GM13976 (cell line): ENCODE measurements at places on chromosomes 1 and 21.

DNA sequence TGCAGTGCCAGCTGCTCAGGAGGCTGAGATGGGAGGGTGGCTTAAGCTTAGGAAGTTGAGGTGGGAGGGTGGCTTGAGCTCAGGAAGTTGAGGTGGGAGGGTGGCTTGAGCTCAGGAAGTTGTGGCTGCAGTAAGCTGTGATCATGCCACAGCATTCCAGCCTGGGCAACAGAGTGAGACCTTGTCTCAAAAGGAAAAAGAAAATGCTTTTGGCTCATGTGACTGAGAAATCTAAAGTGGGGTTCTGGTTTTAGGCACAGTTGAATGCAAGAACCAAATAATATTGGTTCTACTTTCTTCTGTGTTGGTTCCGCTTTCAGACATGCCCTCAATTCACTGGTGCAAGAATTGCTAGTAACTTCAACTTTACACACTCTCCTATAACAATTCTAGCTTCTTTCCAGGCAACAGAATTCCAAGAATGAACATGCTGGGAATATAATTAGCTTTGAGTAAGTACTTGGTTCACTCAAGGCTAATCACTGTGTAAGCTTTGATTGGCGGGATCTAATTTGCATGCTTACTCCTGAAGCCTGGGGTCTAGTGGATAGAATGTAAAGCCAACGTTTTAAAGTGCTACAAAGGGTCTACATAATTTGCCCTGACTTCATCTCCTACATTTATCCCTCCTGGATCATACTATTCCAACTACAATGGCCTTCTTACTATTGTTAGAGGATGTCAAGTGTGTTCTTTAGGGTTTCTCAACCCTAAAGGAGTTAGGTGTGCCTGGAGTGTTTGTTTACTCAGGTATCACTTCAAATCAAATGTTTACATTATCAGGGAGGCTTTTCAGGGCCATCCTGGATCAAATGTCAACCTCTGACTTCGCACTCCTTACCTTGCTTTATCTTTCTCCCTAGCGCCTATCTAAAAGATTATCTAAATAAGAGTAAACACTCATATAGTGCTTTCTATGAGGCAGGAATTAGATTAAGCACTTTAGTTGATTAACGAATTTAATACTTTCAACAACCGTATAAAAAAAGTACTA, 115.1 kb downstream of the SLC16A1 start:
- DNase-seq: no peak

DNA sequence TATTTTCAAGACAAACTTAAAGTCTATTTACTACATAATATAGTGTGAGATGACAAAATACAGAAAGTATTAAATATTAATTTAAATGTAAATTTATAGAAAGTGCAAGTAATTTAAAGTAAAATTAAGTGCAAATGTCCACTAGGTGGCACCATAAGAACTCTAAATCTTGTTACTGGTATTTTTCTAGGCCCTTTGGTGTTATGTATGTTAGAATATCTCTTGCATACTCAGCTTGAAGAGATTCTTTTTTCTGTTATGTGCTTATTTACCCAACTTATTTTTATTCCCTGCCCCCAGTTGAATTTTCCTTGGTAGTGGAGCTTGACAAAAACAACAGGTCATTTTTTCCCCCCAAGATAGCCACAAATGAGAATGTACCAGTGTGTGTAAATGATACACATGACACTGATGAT, 71.5 kb downstream of the RPS6KC1 start:
- no peak for DNase-seq

GRCh38 chr1:188904201-188904600, 1573.5 kb downstream of the BRINP3 start:
- no peak for DNase-seq

DNA sequence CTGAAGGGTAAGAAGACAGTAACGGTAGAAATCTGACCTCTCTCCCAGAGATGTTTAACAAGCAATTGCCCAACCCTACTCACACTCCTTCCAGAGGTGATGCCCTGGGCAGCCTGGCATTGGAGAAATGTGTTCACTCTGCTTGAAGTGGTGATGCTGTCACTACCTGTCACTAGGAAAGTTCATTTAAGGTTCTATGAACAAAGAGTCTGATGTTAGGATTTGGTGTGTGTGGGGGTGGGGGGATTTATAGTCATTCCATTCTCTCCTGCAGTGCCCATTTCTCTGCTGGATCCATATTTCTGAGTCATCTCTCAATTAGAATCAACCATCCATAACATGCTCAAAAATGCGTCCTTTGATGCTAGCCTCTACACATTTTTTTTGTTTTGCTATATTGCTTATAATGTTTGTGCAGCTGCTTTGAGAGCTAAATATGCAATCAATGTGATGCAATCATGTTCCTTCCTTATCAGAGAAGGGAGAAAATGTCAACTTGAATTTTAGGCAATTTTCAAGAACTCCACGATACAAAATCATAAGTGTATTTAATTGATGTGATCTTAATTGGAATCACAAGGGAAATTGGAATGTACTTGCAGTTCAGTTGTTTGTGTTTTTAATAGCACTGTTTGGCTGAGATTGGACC, 173.9 kb downstream of the DUSP10 start:
- no peak for DNase-seq

- DNase-seq: no peak
Measured at GRCh38 chr1:202216691-202217090, 23.1 kb downstream of the LGR6 start.

DNA sequence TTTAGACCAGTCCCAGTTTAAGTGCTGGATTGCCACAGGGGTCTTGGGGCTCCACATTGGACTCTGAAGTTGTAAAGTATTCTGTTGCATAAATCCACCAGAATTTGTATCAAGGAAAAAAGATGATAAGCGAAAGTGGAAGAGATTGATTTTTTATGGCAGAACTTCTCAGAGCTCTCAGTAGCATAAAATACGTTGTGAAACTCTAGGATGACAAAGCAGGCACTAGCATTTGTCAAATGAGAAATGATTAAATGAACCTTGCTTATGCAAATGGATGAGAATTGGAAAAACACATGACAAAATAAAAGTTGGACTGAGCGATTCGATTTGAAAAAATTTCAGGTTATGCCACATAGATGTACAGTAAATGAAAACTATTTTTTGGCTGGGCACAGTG, 253.8 kb upstream of the RAB4A start:
- DNase-seq: no peak

DNA sequence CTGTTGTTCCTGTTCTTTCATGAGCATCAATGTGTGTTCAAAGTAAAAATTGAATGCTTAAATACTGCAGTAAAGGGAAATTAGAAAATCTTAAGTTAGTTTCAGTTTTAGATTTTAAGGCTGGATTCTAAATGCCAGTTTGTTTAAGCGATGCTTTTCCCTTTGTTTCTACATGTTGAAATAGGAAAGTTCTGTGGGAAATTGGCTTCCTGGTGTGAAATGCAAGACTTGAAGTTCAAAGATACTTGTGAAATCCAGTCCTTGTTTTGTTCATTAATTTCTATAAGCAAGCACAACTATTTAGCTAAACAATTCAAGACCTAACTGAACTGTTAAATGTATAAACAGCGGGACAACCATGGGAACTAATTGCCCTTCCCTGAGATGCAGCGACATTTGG, 149.1 kb downstream of the LYPLAL1 start:
- DNase-seq: no peak

DNA sequence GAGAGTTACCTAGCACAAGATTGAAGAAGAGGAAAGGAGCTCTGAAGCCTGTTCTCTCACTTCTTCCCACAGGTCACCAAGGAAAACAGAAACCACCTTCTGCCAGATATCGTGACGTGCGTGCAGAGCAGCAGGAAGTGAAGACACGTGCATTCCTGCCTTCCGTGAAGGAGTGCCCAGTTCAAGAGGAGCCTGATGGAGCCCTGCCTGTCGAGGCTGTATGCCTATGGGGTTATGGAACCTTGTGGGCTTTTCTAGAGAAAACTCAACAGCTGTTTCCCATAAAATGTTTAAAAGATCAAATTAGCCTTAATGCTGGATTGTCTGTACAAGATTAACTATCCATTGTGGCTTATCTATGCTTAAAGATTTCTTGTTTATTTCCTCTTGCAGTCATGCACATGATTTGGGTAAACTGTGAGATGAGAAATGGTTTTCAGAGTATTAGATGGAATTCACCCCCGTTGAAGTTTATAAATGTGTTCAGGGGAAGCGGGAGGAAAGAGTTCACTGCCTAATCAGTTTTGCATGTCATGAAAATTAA, 27.8 kb downstream of the NTPCR start:
- DNase-seq: peak; percentile 28

GRCh38 chr1:175665616-175666015, 77.8 kb downstream of the TNR start:
- DNase-seq: no peak

GRCh38 chr1:236303675-236304074, 21.9 kb upstream of the ERO1B start:
- DNase-seq: peak; percentile 60

GRCh38 chr1:26158271-26158907, 490 bp upstream of the FAM110D start:
- no peak for DNase-seq

GRCh38 chr1:56973923-56974742, 8.3 kb upstream of the C8B start:
- no peak for DNase-seq

DNA sequence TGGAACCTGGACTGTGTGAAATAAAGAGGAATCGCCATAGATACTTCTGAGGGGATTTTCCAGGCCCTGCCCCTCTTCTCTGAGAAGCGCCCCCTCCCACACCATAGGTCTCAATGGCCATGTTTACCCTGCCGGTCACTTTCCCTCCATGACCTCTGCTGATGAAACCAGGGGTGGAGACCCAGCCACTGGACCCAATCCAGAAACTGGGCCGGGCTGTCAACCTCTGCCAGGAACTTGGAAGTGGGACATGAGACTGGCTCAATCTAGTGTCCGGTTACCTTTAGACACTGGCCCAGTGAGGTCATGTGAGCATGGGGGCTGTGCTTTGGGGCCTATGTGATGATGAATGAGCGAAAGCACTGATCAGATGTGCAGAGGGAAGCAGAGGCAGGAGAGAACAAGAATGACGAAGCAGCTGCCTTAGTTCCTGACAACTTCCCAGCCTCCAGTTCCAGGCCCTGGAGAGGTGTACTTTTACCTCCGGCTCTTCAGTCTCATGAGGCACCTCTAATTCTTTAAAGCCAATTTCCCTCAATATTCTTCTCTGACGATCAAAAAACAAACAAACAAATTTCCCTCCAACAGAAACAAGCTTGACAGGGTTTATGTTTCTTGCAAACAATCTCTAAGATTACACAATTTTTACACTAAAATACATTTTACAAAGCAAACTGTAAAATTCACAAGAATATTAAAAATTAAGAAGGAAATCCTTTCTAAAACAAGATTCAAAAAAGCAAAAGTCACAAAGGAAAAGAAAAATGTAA, 4.9 kb downstream of the ASAP3 start:
- DNase-seq: no peak

DNA sequence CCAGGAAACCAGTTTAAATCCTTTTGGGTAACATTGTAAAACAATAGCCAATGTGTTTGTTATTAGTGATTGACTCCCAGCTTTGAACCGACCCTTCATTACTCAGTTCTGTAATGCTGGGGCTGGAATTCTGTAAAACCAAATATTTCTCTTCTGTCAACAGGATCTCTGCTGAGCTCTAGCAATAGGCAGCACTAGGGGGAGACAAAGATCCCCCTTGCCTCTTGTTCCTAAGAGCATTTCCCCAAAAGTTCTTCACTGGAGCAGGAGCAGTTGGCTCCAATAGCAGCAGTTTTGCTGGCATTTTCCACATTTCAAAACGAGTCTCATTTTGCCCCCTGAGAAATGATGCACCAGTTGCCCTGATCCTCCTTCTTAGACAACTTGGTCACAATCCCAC, 1671.1 kb downstream of the MRPL39 start:
- peak; percentile 11 for DNase-seq

- no peak for DNase-seq
Measured at GRCh38 chr21:45351526-45352275, 53.3 kb upstream of the COL18A1 start.

- DNase-seq: no peak
Measured at GRCh38 chr1:115170961-115171392, 81.7 kb upstream of the TSPAN2 start.

GRCh38 chr1:218886101-218886871, 287.4 kb upstream of the LYPLAL1 start:
- no peak for DNase-seq

GRCh38 chr1:92404661-92405060, 82.1 kb downstream of the GFI1 start:
- no peak for DNase-seq

DNA sequence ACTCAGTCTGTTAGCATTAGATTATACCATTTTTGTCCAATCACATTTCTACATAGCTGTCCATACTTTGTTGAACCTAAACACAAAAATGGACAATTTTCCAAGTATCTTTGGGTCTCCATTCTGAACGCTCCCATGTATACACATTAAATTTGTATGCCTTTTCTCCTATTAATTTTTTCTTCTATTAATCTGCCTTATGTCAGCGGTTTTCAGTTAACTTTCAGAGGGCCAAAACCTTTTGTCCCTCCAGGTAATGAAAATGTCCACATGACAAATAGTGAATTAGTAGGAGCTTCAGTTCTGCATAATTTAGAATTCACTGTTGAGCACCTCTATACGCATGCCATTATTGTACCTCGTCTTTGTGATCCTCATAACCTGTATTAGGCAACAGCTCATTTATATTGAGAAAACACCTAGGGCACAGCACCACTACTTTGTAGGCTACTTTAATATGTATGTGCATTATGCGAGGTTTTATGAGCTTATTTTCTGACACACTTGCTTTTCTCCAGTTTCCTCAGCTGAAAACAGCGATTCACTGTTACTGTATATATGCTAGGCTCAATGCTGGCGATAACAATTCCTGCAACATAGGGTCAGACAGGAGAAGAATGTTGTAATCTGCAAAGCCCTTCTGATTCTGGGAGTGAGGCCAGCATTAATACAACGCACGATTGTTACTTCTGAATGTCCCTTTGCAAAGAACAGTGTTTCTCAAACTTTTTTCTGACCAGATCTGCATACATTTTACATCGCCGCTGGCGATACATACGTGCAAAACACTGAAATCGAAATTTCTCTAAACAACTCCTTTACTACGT, 1.1 kb upstream of the ABCD3 start:
- no peak for DNase-seq

GRCh38 chr1:26799479-26800142, 11.9 kb downstream of the PIGV start:
- no peak for DNase-seq

- DNase-seq: no peak
Measured at GRCh38 chr1:16076865-16077238, 3.4 kb upstream of the FAM131C start.

DNA sequence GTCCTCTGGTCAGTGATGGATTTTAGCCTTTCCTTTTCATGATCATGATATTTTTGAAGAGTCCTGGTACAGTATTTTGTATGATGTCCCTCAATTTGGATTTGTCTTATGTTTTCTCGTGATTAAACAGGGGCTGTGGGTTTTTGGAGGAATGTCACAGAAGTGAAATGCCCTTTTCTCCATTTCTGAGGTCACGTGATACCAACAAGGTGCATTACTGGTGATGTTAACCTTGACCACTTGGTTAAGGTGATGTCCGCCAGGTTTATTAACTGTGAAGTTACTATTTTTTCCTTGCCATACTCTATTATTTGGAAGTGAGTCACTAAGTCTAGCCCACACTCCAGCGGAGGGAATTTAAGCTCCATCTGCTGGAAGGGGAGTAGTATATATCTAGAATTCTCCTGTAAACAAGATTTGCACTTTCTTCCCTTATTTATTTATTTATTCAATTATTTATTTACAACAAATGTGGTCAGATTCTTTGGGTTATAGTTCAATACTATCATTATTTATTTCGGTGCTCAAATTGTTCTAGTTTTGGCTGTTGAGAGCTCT, 123.4 kb downstream of the HIVEP3 start:
- DNase-seq: no peak
